ENCODE measurements at places on chromosomes 4 and X.

GRCh38 chr4:118034053-118034785 lies at the start of gene NDST3:
Gene NDST3 (plus strand): TSS chr4:118034486. CDS start chr4:118053911, 19,425 bp downstream.
- DNase-seq = peak; percentile 85

GRCh38 chrX:120536061-120536460 lies 24.7 kb downstream of the CUL4B start:
- DNase-seq = no peak

- DNase-seq = no peak
Measured at GRCh38 chr4:71932941-71933340, 98.9 kb upstream of the NPFFR2 start.

- DNase-seq = peak; percentile 37
Measured at GRCh38 chr4:4480685-4481398, 61.0 kb downstream of the STX18 start.

DNA sequence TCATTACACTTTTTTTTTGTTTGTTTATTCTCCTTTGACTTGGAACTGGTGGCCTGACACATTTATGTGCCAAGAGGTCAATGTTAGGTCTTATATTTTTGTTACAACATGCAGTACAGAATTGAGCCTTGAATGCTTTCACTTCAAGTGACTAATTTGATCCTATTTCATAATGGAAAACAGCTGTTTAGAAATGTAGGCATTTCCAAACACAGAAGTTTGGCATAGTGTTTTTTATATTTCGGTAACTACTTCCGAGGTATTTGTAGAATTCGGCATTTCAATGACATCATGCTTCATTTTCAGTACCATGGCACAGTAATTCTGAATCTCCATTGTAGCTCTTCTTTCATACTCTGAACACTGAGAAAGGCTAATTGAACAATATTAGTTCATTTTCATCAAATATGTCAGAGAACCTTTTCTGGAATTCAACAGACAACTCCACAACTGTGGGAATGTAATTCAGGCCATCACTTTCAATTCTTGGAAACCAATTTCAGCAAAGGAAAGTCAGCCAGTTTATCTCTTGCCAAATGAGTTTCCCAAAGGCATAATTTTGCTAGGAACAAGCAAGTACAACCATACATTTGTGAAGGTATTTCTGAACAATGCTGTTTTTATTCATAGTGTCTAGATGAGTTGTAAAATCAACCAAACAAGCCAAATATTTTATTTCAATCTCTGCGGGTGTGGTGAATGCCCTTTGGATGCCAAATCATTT lies 11.4 kb downstream of the FAM120C start:
- DNase-seq = peak; percentile 8

GRCh38 chr4:150366487-150366999 lies 215.4 kb upstream of the MAB21L2 start:
- no peak for DNase-seq

DNA sequence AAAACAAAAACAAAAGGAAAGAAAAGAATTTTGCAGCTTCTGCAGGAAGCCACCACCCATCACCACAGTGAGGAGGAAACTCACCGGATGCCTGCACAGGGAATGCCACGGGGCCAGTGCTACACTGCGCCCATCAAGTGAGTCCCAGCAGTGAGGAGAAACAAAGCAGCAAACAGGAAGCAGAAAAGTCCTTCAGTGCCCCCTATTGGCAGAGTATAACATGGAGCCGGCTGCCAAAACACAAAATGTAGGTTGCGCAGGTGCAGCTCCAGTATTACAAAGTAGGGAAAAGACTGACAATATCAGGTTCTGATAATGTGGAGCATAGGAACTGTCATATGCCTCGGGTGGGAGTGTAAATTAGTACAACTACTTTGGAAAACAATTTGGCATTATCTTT lies 23.3 kb upstream of the SCML2 start:
- peak; percentile 21 for DNase-seq

GRCh38 chr4:135185256-135185655 lies 983.7 kb upstream of the PABPC4L start:
- DNase-seq = no peak

- no peak for DNase-seq
Measured at GRCh38 chr4:90189946-90190345, 62.8 kb downstream of the CCSER1 start.

DNA sequence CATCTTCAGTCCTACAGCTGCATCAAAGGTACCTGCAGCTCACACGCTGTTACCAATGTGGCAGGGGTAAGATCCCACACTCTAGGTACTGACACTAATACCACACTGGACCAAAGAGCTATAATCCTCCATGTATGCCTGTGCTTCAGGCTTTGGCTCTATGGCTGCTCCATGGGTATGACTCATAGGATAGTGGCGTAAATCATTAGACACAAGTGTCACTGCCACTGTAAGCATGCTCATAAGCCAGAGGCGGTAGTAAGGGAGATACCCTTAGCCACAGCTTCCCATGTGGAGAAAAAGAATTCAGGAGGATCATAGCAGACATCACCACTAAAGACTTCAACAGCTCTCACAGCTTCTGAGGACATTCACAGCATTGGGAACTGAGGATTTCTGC lies 287.5 kb downstream of the ACTRT1 start:
- peak; percentile 32 for DNase-seq

DNA sequence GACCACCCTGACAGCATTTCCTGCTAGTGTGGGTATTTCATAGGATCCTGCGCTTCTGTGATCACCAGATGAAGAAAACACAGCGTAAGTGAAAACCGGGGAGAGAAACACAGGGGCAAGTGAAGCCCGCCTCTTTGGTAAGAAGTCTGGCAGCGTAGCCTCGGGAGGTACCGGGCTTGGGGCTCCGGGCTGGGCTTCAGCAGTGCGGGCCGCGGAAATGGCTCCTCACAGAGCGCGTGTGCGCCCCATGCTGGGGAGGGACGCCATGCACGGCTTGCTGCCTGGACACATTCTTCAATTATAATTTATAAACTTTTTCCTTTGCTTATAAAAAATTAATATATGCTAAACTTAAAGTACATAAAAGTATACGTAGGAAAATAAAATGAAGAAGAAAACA lies 151.5 kb downstream of the AFAP1 start:
- no peak for DNase-seq

DNA sequence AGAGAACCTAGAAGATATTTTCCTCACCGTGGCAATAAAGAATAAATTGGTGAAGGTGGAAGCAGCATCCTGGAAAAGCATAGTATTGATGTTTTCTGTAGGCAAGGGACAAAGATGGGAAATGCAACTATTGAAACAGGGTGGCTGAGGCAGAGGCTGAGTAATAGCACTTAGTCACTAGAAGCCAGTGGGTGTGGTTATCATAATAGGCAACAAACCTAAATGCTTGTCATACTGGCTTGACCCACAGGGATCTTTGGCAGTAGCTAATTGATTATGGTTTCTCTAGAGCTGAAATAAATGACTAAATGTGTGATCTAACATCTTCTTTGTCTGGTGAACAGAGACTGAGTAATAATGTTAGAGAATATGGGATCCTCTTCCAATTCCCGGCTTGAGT lies 353.6 kb upstream of the RPS6KA3 start:
- DNase-seq = no peak

DNA sequence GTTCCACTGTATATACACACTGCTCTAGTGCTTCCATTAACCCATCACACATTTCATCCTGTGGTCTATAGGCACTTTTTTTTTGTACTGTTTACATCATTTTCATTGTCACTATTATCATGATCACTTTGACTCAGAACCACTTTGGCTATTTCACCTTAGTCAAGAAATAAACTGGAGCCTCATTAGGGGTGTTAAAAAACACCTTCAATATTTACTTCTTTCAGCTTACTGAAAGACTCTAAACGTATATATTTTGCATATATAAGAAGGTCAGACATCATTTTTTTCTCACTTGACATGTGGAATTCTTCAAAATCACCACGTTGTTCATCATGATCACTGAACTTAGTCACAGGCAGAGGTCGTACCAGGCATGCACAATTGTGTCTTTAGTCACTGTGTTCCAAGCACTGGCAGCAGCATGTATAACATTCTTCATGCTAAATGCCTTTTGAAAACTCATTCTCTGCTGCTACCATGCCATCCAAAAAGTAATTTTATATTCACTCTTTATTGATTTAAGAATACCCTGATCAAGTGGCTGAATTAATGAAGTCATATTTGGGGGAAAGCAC lies 229.2 kb upstream of the ARSJ start:
- DNase-seq = no peak

GRCh38 chr4:115323106-115323707 lies 209.8 kb upstream of the NDST4 start:
- DNase-seq = no peak

DNA sequence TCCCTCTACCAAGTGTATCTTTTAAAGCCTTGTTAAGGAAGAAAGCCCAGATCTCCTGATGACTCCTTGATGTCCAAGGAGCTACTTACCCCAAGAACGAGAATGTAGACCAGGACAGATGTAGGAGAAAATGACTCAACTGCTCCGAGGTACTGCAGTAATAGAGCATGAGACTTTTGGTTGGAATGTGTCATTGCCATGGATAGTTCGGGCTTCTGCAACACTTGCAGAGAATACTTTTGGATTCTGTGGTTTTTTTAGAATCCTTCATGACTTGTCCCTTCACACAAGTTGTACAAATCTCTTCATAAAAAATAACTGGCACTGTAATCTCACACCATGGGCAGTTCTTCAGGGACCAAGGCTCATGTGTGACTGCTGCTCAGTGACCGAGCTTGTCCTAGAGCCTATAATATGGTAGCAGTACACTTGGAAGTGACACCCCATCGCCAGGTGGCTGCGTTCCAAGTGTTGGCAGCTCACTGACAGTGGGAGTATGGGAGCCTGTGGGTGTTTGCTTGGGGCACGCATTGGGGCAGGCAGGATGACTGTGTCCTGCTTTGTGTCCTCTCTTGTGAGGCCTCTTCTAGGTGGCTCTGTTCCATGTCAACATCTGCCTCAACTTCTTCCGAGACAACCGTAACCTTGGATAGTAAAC lies 87.9 kb upstream of the WDR1 start:
- no peak for DNase-seq

GRCh38 chrX:45422216-45422925 lies 221.7 kb upstream of the DIPK2B start:
- peak; percentile 41 for DNase-seq

DNA sequence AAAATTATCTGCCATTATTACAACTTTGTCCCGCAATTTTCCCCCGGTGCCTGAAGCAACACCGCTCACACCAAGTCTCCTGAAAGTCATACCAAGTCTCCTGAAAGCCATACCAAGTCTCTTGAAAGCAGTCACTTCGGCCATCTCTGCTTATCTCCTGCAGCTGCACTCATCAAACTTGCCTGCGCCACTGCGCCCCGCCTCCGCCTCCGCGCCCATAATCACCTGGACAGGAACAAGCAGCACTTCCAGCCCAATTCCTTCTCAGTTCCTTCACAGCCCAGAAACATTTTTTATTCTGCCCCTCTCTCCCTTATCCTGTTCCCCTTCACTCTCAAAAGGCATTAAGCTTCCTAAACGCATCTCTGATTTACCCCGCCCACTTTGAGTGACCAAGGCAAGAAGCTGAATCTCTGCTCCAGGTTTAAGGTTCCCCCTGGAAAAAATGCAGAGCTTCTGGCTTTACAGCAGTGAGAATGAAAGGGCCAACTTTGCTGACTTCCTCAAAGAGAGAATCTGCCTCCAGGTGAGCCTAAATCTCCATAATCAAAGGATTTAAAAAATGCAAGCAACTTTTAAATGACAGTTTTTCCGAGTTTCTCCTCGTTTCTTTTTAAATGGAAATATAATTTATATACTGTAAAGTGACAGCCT lies 7.7 kb downstream of the GPR50 start:
- no peak for DNase-seq

DNA sequence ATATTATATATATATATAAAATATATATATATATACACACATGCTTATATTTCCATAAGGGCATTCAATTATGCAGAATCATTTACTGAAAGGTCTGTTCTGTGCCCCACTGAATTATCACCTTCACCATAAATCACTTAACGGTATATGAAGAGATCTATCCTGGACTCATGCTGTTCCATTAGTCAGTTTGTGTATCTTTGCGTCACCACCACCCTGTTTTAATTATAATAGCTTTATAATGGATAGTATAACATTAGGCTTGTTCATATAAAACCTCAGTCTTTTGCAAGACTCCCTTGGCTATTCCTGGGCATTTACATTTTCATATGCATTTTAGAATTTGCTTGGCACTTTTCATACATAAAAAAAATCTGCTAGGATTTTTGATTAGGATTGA lies 19.1 kb downstream of the WDR17 start:
- no peak for DNase-seq

DNA sequence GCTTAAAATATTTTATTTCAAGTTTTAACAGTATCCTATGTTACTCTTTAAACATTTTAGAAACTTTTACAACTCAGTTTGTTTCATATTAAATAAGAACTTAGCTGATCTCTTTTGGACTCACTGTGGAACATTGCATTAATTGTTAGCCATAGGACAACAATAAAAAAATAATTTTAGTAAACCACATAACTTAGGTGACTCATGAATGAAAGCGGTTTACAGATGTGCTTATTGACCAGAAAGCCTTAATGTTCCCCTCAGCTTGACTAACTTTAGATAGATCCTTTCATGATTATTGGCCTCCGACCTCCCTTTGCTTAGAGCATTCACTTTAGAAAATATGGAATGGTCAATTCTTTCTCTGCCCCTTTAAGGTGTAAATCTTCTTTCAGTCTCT lies 783.5 kb upstream of the MAGEB2 start:
- DNase-seq = no peak

GRCh38 chr4:5928274-5928673 lies 35.4 kb upstream of the CRMP1 start:
- DNase-seq = peak; percentile 1

DNA sequence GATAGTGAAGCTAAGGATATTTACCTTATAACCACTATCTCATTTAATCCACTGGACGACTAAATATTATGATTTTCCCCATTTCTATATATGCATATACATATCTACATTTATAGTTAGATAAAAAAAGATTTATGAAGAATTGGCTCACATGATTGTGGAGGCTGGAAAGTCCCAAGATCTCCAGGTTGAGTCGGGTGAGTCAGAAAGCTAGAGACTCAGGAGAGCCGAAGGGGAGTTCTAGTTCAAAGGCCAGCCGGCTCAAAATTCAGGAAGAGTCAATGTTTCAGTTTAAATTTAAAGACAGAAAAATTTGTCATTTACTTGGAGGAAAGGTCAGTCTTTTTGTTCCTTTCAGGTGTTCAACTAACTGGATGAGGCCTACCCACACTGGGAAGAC lies 158.2 kb upstream of the CPEB2 start:
- DNase-seq = no peak

GRCh38 chrX:23694606-23695005 lies 27.3 kb downstream of the PRDX4 start:
- DNase-seq = peak; percentile 55

DNA sequence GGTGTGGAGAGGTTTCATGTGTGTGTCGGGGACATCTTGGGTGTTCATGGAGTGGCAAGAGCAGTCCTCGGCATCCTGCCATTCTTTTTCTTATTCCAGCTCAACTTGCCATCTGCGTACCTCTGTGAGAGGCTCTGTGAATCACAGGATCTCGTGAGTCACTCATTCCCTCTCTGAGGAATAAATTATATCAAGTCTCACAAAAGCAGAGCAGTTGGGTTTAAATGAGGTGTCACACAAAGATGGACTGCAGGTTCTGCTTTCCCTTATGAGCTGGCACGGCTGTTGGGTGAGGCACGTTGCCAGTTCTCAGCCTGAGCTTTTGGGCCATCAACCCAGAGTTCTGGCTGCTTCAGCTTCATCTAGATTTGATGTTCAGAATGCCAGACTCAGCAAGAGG lies 6.8 kb upstream of the OCIAD2 start:
- DNase-seq = peak; percentile 69

Measured in mesenchymal stem cell (in vitro differentiated cells and primary cell).